ENCODE measurements at places on chromosomes 1 and 21.

- H3K4me3 ChIP-seq: no peak overlapping the region
- H3K4me1 ChIP-seq: peaks cover 35% of the 10 kb centered on the region
- no peak overlapping the region for H3K27ac ChIP-seq
- H3K36me3 ChIP-seq: no peaks in the 10 kb centered on the region
Measured at GRCh38 chr1:156510709-156511108, 10.1 kb upstream of the MEF2D start.

GRCh38 chr1:48181669-48182367 lies 40.7 kb upstream of the SLC5A9 start:
- H3K27me3 ChIP-seq: peaks cover 9% of the 10 kb centered on the region
- no peaks in the 10 kb centered on the region for H3K36me3 ChIP-seq
- H3K4me3 ChIP-seq: no peak overlapping the region
- no peak for DNase-seq
- H3K27ac ChIP-seq: no peak overlapping the region

DNA sequence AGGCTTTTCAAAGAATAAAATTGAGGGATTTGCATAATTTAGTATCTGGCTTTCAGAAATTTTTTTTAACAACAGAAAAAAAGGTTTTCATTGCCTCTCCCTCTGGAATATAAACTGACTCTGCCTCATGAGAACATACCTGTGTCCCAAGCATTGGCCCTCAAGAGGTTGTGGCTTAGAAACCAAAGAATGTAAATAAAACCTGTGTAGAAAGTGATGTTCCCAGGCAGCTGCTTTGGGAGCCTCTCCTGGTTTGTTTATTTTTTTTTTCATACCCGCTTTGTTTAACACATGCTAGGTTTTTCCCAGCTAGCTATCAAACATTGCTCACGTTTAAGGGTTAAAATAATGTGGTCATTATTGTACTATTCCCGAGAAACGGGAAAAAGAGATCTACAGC lies 40.5 kb upstream of the IFNAR2 start:
- no peak overlapping the region for H3K27ac ChIP-seq
- no peak overlapping the region for H3K4me3 ChIP-seq
- H3K27me3 ChIP-seq: peaks cover 6% of the 10 kb centered on the region
- DNase-seq: no peak
- H3K4me1 ChIP-seq: peaks cover 16% of the 10 kb centered on the region

GRCh38 chr1:116954440-116954839 lies 44.7 kb downstream of the PTGFRN start:
- no peaks in the 10 kb centered on the region for H3K4me1 ChIP-seq
- no peak overlapping the region for H3K27ac ChIP-seq
- peaks cover 9% of the 10 kb centered on the region for H3K36me3 ChIP-seq
- H3K27me3 ChIP-seq: no peaks in the 10 kb centered on the region
- H3K4me3 ChIP-seq: no peak overlapping the region
- DNase-seq: no peak

DNA sequence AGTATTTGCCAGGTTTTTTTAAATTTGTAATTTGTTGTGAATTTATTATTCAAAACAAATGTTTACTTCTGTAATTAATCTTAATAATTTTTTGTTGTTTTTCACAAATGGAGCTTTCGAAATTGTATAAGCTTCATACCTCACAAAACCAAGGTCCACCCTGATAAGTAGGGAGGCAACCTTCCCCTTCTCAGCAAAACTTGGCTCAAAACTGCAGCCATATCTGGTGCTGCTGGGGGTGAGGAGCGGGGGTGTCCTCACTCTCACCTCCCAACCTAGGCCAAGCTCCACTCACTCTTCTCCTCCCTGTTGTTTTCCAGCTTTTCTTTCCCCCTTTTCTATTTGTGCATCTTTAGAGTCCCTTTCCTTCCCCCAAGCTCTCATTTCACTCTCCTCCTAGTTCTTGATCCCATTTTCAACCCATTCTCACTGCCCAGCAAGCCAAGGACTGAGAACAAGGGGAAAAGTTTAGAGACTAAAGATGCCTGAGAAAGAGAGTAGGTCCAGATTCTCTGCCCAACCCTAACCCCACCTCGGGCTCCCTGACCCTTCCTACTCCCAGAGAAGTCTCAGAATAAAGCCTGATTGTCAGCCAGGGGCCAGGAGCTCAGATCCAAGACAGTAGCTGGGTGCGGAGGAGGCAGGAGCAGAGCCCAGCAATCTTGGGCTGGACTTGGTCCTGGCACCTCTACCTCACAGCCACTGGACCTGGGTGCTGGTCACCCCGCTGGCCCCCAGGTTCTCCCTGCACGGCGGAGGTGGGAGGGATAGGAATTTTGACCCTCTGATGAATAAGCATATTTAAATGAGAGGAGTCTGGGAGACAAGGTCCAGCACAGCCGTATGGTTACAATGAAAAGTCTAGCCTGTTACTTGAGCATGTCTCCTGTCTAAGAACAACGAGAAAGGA lies 8.3 kb upstream of the CFAP45 start:
- DNase-seq: no peak
- H3K4me3 ChIP-seq: no peak overlapping the region
- peaks cover 5% of the 10 kb centered on the region for H3K36me3 ChIP-seq
- H3K4me1 ChIP-seq: peaks cover 41% of the 10 kb centered on the region
- peaks cover 5% of the 10 kb centered on the region for H3K27me3 ChIP-seq

- H3K4me3 ChIP-seq: no peak overlapping the region
- peaks cover 12% of the 10 kb centered on the region for H3K36me3 ChIP-seq
- no peak overlapping the region for H3K27ac ChIP-seq
- no peak for DNase-seq
- H3K4me1 ChIP-seq: no peaks in the 10 kb centered on the region
Measured at GRCh38 chr1:167420510-167420909, 97.8 kb downstream of the CD247 start.

DNA sequence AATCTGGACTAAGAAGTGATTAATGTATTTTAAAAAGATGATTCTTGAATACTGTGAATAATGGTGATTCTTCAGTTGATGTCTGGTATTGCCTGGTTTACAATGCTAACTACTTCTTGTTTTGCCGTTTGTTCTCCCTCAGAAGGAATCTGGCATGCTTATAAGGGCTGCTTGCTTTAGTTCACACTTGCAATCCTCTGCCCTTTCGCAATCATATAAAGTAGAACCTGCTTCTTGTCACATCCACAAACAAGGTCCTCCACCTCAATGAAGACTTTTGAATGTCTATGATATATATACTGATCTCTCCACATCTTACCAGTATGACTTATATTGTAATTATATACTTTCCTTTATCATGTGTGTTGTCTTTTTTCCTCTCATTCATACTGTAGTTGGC lies 92.6 kb downstream of the ADGRL4 start:
- no peak overlapping the region for H3K27ac ChIP-seq
- no peaks in the 10 kb centered on the region for H3K36me3 ChIP-seq
- no peaks in the 10 kb centered on the region for H3K4me1 ChIP-seq
- H3K27me3 ChIP-seq: no peaks in the 10 kb centered on the region
